ENCODE measurements at places on chromosomes 5 and 9.

DNA sequence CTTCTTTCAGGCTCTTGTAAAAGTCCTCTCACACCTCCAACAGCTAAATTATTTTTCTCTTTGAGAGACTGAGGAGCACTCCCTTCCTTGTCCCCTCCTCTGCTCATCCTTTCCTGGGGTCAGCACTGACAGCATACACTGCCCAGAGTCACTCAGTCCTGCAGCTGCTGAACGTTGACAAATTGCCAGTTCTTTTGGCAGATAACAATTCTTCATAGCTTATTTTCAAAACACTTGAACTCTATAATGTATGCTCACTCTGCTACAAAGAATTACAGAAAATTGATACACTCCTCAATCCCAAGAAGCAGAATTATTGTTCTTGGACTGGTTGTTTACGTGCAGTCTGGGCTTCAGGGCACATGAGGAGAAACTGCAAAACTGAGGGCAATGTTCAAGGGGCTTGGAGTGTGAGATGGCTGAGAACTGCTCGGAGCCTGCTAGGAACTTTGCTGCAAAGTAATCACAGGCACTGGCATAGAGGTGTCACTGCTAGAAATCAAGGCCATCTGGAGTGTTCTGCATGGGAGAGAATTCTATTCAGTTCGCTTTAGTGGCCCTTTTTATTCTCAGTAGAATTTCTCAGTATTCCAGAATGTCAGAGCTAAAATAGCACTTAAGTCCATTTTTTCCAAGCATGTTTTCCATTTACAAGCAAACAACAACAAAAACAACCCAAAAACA lies 96.4 kb upstream of the SPOCK1 start:
- no peak for DNase-seq

DNA sequence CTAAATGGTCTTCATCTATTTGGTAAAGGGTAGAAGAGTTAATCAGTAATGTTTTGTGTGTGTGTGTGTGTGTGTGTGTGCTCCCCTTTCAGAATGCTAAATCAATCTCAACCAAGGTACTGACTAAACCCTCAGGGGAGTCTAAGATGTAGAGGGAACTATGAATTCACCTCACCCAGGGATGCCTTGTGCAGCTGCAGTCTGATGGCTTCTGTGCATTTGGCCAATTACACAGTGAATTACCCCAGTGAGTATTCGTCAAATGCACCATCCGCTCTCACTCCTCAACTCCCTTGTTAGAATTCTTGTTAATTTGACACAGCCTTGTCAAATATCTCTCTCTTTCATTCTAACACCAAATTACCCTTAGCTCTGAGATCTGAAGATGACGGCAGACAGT lies 234.6 kb downstream of the GABRB2 start:
- DNase-seq, result no peak

DNA sequence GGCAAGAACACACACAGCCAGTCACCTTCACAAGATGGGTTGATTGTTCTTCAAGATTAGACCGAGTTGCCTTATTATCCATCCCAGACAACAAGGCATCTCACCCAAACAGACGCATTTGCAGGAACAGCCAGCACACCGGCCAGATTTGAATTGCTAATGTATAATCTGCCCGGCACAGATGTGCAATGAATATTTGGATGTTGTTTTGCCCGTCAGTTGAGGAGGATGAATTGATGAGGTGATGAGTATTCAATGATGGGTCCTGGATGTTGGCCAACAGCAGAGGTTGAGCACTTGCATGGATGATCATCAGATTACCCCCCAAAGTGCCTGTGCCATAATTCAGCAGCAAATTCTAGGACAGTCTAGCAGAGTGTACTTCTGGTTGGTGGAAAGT lies 20.1 kb downstream of the ALG2 start:
- DNase-seq, result no peak

- no peak for DNase-seq
Measured at GRCh38 chr5:44619875-44620610, 188.7 kb upstream of the MRPS30 start.

DNA sequence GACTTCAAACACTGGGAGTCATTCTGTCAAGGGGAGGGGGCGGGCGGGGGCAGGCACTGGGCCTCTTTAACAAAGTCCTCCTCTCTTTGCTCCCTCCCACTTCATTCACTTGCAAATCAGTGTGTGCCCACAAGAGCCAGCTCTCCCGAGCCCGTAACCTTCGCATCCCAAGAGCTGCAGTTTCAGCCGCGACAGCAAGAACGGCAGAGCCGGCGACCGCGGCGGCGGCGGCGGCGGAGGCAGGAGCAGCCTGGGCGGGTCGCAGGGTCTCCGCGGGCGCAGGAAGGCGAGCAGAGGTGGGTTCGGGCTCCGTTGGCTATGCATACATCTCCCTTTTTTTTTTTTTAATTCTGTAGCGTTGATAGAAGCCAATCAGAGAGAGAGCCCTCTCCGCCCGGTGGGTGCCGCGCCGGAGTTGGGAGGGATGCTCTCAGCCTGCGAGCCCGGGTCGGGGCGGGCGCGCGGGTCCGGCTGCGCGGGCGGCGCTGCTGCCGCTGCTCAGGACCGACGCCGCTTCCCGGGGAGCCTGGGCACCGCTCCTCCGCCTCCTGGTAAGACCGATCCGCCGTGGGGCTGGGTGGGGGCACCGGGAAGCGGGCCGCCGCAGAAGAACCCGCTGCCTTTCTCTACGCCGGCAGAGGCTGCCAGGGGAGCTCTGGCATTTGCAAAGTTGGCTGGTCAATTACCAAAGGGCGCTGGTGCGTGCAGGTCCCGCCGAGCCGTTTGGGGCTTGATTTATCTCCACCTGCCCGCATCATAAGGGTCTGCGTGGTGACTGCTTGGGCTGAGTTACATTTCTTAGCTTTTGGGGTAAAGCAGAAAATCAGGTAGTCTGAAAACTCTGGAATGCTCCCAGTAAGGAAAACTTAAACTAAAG lies at the start of gene CDH6:
Gene CDH6, plus strand, starts transcription at position 96 of the 877 bp plus-strand sequence. CDS start 73,788 bp downstream, outside the sequence.
- DNase-seq, result no peak

DNA sequence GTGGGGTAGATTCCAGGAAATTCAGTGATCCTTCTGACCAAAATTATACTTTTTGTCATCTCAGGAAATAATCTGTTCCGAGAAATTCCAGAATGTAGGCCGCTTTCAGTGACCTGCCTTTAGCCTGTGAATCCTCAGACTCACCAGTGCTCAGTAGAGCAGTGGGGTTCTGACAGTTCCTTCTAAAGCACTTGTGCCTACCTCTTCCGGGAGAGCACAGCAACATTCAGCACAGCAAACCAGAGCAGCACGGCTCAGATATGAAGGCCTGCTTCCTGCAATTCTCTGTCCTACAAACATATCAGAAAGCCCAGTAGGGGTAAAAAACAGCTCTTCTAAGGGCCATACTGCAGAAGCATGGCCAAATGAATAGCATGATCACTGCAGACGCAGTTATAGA lies 15.0 kb downstream of the FANCC start:
- no peak for DNase-seq

- DNase-seq, result no peak
Measured at GRCh38 chr5:29984156-29984540, 1209.3 kb upstream of the CDH6 start.

GRCh38 chr5:115429345-115429940 lies 115.1 kb downstream of the FEM1C start:
- DNase-seq, result no peak

DNA sequence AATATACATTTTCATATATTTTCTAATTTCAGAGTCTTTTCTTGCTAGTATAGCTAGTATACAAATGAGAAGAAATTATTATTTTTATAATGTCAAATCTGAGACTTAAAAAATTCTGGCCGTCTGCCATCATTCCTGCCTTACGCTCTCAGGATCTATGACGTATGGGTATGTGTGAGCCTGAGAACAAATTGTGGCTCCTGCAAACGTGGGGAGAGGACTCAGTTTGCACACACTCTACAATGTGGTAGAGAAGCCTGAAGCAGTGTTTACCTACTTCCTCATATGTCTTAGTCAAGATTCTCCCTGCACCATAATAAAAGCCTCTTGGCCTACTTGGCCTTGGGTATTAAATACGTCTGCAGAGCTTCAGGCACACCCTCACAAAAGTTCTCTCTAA lies 825.4 kb downstream of the SEMA5A start:
- DNase-seq, result no peak

GRCh38 chr9:70534061-70534460 lies 119.6 kb upstream of the KLF9 start:
- peak; percentile 17 for DNase-seq

DNA sequence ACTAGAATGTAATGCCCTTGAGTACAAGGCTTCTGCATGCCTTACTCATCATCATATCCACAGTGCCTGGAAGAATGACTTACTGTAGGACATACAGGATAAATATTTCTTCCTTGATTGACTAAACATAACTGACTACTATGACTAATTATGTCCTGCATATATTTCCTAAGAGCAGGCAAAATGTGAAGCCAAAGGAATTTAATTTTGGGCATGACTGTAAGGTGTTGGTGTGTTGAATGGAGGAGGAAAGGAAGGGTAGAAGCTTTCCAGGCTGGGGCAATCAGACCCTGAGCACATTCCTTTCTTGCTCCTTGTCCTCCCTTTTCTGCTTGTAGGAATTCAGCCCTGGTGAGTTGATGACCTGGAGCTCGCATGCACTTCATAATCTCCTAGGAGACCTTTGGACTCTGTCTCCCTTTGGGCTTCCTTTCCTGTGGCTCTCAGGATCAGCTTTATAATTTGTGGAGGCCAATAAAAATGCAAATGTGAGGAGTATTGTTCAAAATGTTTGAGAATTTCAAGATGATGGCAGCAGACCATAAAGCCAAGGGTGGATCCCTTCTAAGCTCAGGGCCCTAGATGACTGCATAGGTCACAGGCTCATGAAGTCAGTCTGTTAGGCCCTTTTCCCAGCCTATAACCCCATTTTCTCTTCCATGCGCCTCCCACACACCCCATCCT lies 174.0 kb downstream of the HMHB1 start:
- no peak for DNase-seq

DNA sequence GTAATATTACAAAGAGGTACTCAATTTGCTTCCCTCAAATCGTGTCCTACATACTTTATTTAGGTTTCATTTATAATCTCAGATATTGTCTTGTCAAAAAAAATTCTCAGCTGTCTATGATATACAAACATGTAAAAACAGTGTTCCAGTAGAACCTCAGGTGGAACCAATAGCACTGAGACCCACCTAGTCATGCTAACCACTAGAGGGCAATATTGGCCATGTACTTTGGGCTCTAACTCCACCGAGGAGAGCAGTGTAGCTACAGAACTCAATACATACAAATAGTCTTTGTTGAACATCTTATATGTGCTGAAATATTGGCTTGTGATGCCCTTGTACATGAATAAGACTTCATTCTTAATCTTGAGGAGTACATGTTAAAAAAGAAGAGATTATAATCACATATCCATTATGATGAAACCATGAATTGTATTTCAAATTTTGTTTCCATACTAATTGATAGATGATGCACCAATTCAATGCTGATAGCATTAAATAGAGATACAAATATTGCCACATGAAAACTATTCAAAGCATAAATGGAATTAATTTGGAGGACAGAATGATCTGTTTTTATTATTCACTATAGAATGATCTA lies 71.2 kb upstream of the CNTLN start:
- peak; percentile 21 for DNase-seq

- no peak for DNase-seq
Measured at GRCh38 chr5:30100929-30101328, 1092.6 kb upstream of the CDH6 start.

- DNase-seq, result no peak
Measured at GRCh38 chr5:59559847-59560246, 333.7 kb downstream of the PDE4D start.

GRCh38 chr9:97632248-97632984 lies 752 bp downstream of the TSTD2 start:
- peak; percentile 85 for DNase-seq

DNA sequence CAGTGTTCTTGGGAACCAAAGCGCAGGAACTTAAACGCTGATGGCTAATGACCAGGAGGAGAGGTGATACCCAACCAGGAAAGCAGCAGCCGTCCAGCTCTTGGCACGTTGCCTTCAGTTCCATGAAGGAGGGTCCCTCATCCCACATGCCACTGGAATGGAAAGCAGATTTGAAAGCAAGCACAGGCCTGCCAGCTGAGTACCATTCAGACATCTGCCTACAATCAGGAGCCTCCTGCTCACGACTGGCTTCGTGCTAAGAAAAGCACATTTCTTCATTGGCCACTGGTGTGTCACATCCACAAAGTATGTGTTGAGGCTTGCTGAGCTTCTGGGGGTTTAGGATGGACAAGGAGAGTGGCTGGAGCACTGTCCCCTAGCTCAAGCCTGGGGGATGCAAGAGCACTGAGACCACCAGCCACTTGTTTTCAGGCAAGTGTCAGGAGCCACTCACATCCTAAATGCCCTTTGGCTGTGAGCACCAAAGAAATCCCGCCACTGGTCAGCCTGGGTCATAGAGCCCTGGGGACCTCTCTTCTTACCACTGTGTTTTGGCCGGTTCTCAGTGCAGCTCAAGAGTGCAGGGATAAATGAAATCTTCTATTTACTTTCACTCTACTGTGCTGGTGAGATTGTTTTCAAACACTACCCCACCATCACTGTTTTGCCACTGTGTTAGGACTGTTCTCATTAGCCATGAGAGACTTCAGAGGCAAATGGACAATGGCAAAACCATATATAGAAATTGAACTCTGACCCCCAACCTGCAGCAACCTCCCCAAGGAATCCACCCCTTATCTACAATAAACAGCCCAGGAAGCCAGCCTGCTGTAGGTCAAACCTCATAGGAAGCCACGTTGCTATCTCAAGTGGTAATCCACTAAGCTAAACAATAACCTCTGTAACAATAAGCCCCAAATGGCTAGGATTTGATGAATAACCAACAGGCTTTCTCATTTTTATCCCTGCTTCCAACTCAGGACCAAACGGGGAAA lies 58.3 kb downstream of the MTX3 start:
- no peak for DNase-seq

DNA sequence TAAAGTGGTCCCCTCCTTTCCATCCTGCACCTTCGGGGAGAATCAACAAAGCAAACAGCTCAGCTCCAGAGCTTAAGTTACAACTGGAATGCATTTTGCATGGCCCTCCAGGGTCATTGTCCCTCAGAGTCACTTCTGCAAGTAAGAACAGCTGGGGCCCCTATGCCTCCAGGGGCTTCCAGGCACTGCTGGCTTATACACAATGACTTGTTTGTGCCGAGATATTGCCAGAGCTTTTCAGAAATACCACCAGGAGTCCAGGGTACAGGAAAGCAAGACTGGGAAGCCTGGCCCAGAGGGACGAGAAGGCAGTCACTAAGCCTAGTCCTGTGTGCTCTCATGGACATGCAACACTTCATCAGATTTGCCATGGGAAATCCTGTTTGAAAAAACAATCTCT lies 11.3 kb downstream of the FRMD3 start:
- DNase-seq, result peak; percentile 79

DNA sequence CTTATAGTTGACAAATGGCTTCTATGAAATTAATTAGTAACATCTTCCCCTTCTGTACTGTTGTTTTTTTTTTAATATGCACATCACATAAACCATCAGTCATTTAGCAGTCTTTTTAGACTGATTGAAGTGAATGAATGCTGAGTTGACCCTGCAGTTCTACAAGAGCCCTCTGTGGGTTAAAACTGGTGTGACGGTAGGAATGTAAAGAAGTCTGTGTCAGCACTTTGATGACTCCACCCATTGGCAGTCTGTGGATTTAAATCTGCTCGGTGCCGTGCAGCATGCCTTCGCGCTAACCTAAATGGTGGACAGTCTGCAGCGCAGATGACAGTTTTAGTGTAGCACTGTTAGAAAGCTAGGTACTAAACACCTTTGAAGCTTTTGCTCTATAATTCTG lies 3.1 kb downstream of the GTF3C4 start:
- DNase-seq, result peak; percentile 26
